ENCODE measurements at places on chromosomes 16 and 17.

DNA sequence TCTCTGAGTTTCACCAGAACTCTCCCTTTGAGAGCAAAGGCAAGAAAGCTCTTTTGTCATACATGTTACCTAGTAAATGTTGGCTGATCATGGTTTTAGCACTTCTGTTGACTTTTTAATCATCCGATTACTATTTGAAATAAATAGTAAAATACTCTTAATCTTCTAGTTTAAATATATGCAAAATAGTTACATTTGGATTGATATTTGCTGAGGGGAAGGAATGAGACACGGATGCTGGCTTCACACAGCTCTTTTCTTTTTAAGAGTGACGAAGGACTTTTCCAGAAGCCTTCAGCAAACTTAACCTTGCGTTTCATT lies 9.4 kb downstream of the NFATC3 start:
- DNase-seq, result no peak

- no peak for DNase-seq
These were observed 111.0 kb downstream of the NPIPB5 start for GRCh38 chr16:22621586-22622155.

- DNase-seq, result no peak
These were observed 359.0 kb upstream of the TBX2 start for GRCh38 chr17:61040666-61041065.

DNA sequence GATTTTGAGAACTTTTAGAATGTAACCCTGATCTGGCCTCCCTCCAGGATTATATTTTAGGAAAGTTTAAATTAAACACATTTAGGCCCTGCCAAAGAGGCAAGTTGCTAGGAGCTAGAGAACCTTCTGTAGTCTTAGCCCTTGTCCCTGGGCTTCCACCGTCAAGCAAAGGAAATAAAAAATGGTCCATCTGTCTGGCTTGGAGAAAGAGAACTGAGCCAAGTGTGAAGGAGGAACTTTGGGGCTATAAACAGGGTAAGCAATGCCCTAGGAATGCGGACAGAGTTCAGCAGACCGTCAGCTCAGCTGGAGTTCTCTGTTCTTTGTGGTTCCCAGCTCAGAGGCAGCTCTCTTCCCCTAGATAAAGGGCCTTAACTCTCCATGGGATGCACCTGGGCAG lies 29.6 kb downstream of the RCVRN start:
- no peak for DNase-seq

DNA sequence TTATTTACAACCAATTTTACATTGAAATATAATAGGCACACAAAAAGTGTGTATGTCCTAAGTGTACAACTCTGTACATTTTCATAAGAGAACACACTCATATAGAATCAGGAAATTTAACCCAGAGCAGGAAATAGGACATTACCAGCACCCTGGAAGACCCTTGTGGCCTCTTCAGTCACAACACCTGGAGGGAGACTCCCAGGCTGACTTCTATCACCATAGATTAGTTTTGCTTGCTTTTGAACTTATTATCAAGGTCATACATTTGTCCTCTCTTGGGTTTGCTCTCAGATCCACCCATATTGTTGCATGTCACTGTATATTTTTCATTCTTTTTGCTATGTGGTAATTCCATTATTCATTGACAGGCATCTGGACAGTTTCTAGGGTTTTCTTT lies 5.8 kb downstream of the RIPOR1 start:
- DNase-seq, result no peak

GRCh38 chr17:66711881-66712321 lies 123.0 kb upstream of the CACNG5 start:
- no peak for DNase-seq

DNA sequence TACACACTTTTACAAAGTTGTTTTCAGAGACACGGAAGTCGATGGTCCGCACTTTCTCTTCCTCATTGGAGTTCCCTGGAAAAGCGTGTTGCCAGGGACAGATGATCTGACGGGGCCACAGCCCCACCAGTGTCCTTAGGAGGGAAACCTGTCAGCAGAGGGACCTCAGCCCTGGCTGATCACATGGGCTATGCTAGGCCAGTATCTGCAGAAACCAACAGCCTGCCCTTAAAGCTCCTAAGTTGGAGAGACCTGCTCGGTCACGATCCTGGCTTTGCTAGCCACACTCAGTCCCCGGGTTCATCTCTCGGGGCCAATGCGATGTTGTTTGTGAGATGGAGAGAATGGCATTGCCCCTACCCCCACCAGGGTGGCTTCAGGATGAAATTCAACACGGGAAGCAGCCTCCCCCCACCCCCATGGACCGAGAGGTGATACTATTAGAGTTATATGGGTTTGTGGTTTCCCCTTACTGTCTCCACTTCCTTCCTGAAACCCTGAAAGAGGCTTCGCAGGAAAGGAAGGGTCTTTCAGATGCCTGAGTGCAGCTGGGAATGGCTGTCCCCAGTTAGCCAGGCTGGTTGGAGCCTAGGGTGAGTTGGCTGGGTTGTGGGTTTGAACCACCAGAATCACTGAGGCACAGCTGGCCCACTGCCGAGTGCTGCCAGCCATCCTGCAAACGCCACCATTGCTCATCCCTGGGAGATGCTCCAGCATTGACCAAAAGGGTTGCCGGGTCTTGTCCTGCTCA lies 16.6 kb downstream of the RMI2 start:
- DNase-seq, result no peak

DNA sequence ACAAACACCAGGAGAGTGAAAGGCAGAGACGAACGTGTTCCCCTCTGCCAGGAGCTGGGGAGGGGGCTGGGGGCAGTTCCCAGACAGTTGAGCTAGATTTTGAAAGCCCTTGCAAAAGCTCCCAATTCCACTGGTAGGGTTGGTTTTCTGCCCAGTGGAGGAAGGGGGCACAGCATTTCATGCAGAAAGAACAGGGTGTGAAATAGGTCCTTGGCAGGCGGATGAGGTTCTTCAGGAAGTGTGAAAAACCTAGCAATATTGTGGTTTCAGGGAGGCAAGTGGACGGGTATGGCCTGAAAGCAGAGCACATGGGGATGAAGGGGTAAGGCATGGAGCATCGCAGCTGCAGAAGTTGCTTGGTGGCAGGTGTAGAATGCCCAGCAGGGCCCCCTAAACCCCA lies 248.3 kb downstream of the KATNIP start:
- DNase-seq, result no peak

Data from RKO (cell line).